ENCODE measurements at places on chromosomes 3 and 15.

DNA sequence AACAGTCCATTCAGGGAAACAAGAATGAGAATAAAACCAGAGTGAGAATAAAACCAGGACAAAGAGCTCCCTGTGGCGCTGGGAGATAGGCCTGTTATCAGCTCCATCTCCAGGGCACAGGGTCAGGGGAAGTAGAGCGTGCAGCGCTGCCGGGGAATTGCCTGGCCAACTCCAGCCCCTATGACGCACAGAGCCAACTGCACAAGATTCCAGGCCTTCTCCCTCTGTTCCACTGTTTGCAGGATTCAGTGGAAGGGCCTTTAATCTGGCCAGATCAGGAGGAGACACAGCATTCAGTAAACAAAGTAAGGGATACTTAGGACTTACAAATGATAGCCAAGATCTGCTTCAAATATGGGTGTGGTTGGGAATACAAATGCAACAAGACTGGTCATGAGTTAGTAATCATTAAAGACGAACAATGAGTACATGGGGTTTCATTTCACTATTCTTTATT, 49.4 kb downstream of the ITGB5 start:
- no peak for DNase-seq

GRCh38 chr3:178271740-178272387, 264.4 kb upstream of the KCNMB2 start:
- no peak for DNase-seq

- no peak for DNase-seq
Measured at GRCh38 chr3:96719921-96720320, 94.5 kb upstream of the EPHA6 start.

DNA sequence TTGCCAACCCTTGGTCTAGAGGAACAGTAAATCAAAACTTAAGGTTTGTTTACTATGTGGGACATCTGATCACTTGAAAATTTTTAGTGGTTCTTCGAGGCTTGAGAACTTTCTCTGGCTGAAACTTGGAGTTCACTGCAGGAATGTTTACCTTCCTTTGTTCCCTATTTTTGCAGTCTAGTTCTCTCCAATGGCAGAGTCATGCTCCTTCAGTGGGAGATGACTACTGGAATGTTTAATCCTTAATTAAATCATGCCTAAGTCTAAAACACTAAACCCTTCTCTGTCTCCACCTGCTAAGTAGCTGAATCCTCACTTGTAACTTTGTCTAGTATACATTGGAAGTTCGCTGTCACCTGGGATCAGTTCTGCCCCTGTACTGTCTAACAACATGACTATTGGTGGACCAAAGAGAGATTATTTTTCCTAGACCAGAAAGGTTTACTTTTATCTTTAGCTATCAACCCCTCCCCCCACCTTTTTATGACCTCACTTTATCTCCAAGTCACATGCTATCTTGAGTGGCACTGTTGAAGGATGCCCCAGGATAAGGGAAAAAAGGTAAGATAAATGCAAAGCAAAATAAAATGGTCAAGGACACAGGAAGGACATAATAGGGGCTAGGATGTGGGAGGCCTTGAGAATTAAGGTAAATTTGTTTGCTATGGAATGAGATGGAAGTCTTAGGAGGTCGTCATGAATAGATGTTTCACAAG, 1.2 kb upstream of the ZNF609 start:
- DNase-seq, result no peak

- no peak for DNase-seq
Measured at GRCh38 chr3:126348308-126348920, 8.8 kb downstream of the KLF15 start.

- peak; percentile 57 for DNase-seq
Measured at GRCh38 chr15:74620636-74621545, 5.3 kb downstream of the CLK3 start.

- no peak for DNase-seq
Measured at GRCh38 chr3:144055604-144056003, 84.0 kb downstream of the DIPK2A start.

DNA sequence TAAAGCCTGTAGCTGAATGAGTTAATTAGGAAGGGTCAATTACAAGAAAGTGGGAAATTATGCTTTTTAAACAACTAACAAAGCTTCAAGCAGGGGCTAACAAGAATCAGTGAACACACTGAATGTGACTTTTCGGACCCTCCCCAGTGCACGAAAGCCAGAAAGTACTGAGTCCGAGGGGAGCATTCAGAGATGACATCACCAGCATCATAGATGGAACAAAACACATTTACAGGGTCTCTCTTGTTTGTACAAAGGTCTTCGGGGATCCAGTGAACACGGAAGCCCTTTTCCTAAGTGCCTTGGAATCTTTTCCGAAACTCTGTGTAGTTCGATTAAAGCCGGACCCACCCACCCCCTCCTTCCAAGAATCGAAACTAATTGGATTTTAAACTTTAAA, 829 bp downstream of the DCP1A start:
- no peak for DNase-seq

- no peak for DNase-seq
Measured at GRCh38 chr3:119751423-119751822, 30.5 kb upstream of the NR1I2 start.

- DNase-seq, result no peak
Measured at GRCh38 chr3:104961851-104962250, 404.9 kb upstream of the ALCAM start.

DNA sequence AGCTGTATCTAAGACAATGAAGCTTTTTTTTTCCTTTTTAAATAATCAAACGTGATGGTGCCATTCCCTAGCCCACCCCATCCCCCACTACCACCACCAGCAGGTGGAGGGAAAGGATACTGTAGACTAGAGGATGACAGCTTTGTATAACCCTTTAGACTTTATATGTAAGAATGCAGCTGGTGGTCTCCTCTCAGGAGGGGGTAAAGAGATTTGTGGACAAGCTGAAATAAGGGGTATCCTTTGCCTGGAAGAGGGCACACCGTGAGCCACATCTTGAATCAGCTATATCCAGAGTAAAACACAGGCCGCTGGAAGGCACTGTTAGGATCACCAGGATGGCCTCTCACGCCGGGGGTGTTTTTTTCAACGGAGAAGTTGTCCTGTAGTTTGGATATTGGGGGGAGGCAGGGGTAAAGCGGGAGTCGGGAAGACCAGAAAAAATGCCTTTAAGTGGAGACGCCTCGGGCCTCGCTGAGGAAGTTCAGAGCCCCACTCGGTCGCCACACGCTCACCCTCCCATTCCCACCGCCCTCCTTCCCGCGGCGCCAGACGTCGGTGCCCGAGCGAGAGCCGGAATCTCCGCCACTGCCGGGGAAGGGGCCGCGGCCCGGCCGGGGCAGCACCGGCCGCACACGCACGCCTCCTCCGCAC, 986 bp downstream of the KPNA4 start:
- DNase-seq, result no peak

GRCh38 chr3:11371747-11372146, 99.5 kb downstream of the ATG7 start:
- DNase-seq, result no peak

DNA sequence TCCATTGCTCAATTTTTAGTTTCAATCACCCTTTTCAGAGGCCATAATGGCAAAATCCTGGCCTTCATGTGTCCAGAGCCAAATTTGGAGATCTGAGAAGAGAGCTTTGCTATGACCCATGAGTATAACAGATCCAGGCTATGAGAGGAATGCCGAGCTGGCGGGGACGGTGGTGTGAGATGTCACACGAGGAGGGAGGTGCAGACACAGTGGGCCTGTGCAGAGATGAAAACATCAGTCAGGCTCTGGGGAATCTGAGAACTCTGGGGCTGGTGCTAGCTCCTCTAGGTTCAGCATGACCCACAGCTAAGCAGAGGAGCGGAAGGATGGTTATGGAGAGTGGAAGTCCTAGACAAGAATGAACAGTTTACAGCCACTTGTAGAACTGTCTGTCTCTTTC, 398.3 kb upstream of the ATP10A start:
- no peak for DNase-seq

GRCh38 chr15:71114887-71115566, at the start of gene THSD4:
TSS of gene THSD4 (plus strand) at chr15:71115471.
- peak; percentile 8 for DNase-seq

DNA sequence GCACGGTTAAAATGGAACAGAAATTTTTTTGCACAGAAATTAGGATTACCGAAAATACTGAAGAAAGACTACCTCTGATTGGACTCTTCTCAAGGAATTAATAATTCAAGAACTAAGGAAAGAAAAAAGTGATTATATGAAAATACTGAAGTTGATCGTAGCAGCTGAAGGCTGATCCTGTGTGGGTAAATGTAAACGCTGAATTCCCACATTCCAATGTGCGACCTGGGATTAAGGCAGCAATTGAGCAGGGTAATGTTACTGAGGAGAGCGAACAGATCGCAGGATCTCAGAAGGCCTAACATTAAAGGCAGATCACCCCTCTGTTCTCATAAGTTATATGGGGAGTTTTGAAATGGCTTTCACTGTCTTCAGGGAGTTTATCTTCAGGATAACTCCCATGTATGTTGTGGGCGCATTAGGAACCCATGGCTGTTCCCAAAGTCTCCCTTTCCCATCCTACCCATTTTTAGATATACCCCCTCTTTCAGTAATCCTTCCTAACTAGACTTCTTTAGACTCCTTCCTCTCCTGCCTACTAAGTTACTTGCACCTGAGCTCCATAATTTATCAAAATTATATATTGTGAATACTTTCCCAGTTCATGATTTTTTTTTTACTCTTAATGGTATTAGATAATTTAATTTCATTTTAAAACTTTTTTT, 1.0 kb upstream of the UBL7 start:
- DNase-seq, result no peak

DNA sequence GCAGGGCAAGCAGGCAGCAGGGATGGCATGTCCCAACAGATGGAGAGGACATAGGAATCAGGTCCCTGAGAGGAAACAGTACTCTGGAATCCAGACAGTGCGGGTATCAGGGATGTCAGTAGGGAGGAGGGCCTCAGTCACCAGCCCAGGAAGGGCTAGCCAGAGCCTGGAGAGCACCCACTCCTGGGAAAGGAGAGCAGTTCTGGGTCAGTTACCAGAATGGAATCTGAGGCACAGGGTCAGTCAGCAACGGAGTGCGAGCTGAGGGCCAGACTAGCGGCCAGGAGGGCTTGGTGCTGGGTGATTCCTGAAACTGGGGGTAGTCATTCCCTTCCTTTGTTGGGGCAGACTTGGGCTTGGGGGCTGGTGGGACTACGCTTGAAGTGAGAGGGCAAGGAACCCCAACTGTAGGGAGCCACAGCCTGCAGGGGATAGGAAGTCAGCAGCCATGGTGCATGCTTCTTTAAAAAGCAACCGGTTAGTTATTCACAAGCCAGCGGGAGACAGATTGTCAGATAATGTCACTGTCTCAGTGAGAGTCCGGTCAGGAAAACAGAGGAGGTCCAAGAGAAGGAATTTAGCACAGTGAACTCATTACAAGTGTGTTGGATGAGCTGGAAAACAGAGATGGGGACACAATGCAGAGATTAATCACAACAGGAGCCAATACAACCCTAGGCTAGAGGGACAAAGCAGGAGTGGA, 27.9 kb downstream of the PLA1A start:
- no peak for DNase-seq

DNA sequence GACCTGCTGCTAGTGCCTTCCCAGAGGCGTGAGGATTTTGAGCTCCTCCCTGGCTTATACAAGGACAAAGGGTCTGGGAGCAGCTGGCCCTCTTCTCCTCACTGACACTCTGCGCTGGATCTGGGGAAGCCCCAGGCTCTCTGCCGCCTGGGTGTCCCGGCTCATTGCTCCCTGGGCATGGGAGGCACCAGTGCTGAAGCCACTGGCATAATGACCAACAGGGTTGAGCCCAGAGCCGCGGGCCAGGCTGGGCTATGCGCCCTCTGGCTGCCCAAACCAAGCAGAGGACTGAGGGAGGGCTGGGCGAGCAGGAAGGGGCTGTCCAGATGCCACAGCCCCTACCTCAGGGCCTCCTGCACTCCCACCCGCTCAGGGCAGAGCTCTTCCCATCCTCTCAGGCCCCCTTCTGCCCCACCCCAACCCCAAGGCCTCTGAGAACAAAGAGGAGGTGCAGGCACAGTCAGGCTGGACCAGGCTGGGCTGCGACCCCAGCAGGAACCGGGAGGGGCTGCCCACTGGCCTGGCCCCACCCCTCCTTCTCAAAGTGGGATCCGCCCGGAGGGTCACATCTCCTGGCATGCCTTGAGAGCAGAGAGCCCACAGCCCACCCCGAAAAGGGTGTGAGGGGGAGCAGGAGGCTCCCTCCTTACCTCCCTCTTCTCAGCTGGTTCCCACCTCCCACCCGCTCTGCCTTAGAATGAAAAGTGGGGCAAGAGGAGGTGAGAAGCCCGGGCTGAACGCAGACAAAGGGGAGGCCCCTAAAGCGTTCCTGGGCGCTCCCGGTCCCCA, 1.6 kb downstream of the LINGO1 start:
- DNase-seq, result no peak

DNA sequence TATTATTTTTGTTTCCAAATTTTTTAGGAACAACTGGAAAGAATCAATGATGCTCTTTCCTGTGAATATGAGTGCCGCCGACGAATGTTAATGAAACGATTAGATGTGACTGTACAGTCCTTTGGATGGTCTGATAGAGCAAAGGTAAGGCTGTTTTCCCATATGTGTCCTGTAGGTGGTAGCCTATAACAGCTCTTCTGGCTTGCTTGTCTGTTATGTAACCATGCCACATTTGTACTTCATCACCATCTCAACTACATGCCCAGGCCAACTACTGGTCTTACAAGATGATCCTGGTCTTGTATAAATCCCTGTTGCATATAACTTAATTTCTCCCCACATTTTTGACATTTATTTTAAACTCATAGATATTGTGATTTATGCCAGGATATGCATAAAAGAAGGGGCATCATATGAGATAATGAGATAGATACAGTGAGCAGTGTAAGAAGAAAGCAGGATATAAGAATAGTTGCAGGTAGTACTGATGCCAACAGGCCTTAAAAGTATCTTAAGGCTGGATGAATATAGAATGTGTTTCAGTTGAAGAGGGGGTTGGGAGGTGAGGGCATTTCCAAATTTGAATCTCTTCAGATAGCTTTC, 20.3 kb downstream of the FAM98B start:
- peak; percentile 74 for DNase-seq

DNA sequence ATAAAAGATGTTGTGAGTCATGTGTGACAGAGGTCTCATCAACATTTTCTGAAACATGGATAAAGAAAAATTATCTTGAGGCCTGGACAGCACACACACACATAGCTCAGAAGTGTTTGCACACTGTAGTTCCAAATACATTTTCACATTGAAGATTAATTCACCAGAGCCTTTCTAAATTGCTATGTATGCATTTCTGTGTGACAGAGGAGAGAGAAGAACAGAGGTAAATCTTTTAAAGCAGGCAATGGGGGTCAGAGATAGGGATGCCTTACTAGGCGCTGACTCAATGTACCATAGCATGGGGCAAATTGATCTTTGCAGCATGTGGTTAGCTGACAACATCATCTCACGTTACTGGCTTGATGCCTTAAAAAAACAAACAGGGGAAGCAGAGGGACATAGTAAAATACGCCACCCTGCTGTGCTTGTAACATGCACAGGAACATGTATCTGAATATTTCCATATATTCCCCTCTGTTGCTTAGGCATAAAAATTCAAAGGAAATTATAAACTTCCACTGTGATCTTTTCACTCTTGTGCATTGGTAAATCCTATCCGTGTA, 7.7 kb downstream of the POU1F1 start:
- DNase-seq, result no peak

- DNase-seq, result no peak
Measured at GRCh38 chr3:13077431-13078162, 4.4 kb upstream of the IQSEC1 start.

All from NCI-H1694 treated with DMSO at 0.1 percent for 48 hours (cell line).